ENCODE measurements at places on chromosomes 12 and 14.

DNA sequence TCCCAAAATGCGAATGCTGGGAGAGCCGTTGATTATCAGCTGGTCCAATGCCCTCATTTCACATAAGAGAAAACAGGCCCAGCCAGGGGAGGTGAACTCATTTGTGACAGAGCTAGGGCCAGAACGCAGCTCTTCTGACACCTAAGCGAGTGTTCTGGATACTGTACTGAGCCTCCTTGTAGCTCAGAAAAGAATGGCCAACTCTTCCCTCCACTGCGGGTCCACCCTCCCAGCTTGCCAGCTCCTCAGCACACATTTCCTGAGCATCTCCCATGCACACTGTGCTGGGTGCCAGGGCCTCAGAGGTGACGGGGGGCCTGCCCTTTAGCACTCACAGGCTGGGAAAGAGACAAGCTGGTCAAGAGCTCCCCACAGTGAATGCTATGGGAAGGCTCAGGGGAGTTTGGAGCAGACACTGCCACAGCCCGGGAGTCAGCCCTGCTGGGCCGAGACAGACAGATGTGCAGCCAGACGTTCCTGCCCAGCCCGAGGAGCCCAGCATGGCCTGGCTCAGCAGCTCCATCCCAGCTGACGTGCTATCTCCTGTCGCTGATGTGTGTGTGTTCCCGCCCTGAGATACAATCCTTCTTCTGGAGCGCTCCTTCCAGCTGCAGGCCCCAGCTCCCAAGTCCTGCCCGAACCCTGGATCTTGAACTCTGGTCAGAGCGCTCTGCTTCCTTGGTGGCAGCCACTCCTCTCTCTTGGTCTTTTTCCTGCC lies 3.5 kb downstream of the CMTM5 start:
- no peak for DNase-seq

- no peak for DNase-seq
Measured at GRCh38 chr12:80193865-80194264, 94.5 kb downstream of the OTOGL start.

- DNase-seq: no peak
Measured at GRCh38 chr14:32675433-32675832, 263.2 kb upstream of the NPAS3 start.

DNA sequence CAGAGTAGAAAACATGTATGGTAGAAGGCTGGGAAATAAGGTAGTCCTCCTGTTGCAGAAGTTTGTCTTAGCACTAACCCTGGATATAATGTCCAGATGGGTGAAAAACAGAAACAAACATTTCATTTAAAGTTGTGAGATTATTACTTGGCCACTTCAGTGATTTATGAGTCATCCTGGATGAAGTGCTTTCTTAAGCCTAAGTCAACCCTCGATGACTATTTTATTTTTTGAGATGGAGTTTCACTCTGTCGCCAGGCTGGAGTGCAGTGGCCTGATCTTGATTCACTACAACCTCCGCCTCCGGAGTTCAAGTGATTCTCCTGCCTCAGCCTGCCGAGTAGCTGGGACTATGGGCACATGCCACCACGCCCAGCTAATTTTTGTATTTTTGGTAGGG lies 10.2 kb downstream of the DLST start:
- DNase-seq: peak; percentile 33

GRCh38 chr14:70802379-70802778 lies 6.9 kb downstream of the MAP3K9 start:
- DNase-seq: no peak

DNA sequence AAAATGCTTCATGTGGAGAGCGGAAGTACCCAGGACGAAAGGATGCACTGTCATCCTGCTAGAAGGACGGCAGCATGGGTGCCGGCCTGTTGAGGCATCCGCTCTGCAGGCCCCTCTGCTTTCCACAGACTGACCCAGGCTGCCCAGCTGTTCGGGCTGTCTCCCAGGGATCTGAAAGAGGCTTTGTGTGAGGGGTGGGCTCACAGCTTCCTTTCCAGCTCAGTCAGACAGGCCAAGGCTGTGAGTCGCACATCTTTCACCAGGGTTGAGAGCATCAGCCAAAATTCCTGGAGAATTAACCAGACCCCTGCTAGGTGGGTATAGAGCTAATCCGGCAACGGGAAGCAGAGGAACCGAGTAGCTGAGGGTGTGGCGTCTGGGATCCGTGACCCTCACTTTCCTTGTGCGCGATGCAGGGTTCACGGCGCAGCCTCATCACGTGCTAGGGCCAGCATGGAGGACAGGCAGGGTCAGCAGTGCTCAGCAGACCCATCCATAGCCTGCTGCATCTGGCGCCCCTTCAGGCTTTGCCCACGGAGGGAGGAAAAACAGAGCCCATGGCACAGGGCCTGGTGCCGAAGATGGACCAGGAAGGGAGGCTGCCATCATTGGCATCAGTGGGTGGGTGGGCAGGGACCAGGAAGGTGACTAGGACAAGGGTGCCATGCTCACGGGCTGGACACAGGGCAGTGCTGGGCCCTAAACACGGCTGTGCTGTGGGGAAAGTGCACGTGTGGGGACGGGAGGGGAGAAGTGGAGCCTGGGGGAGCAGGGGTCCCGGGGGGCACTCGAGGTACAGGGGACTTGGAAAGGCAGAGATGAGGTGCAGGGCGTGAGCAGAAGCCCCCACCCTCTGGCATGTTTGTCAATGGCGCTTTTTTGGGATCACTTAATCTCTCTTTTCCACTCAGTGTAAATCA lies 9.2 kb upstream of the SIVA1 start:
- DNase-seq: no peak

- DNase-seq: no peak
Measured at GRCh38 chr14:71682337-71682736, 249.9 kb upstream of the RGS6 start.

DNA sequence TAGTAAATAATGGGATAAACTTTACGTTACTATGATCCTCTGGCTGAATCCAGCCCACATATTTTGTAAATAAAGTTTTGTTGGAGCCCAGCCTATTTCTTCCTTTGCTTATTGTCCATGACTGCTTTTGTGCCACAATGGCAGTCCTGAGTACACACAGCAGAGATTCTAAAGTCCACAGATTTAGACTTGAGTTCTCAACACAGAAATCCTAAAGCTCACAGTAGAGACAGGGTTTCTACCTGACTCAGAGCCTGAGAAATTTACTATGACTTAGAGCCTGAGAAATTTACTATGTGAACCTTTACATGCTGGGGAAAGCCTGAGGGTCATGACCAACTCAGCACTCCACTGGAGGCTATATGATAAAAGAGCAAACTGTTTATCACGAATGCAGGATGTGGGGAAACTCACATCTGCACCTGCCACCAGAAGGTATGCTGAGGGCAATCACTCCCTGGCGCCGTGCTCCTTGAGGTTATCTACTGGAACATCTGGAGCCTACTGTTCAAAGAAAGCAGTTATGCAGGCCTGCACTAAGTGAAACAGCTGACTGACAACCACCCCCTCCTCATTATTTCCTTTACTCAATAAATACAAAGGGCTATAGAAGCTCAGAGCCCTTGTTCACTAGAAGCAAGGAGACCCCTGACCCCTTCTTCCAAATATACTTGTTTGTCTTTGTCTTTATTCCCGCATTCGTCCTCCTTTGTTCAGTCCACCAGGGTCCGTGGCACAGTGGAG lies 52.6 kb upstream of the BICD1 start:
- no peak for DNase-seq

GRCh38 chr12:120783197-120783596 lies 57.6 kb downstream of the ACADS start:
- DNase-seq: peak; percentile 7

DNA sequence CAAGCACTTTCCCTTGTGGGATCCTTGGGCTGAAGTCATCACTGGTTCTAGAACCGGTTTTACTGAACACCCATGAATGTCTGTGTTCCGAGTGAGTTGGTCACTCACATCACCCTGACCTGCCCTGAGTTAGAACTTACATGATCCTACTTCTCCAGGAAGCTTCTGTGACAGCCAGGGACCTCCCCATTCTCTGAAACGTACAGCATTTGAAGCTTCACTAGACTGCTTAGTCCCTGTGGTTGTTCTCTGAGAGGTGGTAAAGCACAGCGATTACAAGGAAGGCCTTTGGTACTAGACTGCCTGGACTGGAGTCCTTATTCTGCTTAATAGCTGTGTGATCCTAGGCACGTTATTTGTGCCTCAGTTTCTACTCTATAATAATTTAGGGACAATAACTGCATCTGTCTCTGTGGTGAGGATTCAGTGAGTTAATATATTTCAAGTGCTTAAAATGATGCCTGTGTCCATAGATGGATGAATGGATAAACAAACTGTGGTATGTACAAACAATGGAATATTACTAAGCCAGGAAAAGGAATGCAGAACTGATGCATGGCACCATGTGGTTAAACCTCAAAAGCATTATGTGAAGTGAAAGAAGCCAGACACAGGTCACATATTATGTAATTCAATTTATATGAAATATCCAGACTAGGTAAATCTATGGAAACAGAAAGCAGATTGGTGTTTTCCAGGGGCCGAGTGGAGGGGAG lies 54.7 kb upstream of the DDX11 start:
- no peak for DNase-seq
